C1 segment of cervical spinal cord (tissue), 14 donors: ENCODE measurements at places on chromosomes 13 and 19.
A peak's percentile ranks its signal among the peaks of the same experiment; 100 is the strongest.

DNA sequence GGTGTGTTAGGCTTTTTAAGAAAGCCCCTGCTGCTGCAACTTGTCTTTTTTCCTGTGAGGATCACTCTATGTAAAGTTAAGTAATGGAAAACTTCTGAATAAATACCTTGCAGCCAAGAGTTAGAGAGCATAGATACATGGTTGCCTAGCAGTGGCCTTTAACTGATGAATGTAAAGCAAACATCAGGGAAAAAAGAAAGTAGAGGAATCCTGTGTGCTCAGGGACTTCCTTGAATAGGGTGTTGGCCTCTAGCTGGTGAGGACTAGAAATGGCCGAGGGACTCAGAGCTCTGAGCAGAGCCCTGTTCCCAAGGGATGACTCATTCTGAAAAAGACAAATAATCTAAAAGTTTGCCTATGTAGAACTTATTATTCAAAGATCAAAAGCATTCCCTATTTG, 135.7 kb downstream of the MIPEP start:
- DNase-seq = no peak

GRCh38 chr19:38974624-38975213, 823 bp downstream of the FBXO17 start:
- no peak for DNase-seq

DNA sequence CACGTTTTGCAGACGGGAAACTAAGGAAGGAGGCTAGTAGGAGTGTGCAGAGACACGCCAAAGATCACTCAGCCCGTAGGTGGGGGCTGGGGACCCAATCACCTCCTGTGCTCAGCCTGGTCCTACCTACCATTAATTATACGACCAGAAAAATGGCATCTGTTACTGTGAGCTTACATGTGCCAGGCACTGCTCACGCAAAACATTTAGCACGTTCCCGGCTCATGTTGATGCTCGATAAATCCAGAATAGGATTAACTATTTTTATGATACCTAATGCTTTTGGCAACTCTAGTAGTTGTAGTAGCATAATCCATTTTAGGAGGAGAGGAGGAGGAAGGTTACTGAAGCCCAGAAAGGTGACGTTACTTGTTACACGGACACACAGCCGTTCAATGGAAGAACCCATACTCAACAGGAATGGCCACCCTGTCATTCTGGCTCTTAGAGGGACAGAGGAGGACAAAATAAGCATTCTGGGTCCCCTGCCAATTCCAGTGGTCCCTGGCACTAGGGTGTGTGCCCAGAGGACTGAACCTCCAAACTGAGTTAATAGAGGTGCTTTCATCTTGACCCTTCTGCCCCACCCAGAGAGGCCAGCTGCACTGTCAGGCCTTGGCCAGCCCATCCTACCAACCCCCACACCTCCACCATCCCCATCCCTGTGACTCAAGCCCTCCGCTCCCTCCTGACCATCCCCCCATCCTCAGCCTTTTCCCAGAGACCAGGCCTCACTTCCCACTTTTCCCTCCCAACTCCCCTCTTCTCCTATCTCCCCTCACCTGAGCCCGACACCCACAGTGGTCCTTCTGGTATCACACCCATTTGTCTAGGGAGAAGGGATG, 5.0 kb upstream of the EML2 start:
- DNase-seq = peak; percentile 51

DNA sequence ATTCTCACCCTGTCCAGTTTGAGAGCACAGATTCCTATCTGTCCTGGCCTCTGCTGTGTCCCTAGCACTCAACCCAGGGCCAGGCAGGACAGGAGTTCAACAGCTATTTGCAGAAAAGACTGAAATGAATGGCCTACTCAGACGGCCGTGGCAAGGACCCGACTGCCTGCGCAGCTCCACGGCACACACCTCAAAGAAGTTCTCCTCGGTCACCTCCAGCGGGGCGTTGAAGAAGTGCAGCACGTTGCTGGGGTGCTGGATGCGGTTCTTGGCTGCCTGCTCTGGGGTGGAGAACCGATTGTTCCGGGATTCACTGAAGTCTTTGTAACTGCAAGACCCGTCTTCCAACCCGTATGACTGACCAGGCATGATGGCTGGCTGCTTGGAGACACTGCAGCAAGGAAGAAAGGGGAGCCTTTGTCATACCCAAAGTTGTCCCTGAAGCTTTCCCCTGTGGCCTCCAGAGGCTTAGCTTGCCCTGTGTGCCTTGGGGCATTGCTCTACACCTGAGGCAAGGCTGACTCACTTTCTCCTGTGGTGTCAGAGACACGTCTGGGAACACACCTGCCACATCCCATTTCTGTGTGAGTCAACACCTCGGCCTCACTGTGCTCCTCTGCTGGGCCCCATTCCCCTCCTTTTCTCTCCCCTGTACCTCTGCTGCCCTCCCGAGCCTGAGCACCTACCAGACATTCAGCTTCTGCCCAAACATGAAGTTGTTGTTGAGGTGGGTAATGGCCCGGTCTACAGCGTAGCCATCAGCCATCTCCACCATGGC, 6.8 kb upstream of the ECH1 start:
- no peak for DNase-seq

DNA sequence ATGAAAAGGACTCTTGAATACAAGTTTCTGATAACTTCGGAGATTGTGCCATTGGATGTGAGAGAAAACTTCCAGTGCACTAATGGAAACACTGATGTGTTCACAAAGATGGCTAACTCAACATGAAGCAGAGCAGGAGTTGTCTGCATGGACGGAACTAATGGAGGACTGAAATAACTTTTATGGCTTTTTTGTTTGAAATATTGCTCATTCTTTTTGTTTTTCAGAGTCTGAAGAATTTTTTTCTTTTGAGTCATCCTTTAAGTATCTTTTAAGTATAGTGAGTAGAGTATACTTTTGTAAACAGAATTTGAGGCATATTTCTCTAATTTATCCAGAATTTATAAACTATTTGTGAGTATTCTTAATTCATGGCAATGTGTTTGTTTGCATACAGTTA, 25.7 kb downstream of the CRYL1 start:
- DNase-seq = no peak

DNA sequence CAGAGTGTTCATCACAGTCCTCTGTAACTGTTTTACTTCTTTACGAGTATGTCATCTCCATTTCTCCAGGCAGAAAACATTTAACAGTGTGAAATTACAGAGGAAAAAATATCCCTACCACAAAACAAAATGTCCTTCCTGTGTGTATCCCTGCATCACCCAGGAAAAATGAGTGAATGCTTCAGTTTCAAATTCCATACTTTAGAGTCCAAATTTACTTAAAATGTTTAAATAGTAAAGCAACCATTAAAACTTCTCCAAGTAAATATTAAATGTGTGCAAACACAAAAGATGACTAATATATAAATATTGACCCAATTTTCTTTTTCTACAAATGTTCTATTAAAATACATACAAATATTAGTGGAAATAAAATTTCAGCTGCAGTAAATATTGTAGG, 1016.6 kb upstream of the PCDH20 start:
- no peak for DNase-seq

GRCh38 chr13:33487575-33488243, 202.2 kb upstream of the STARD13 start:
- no peak for DNase-seq

- DNase-seq = no peak
These were observed 1419.4 kb upstream of the SPRY2 start for GRCh38 chr13:81760316-81760715.

DNA sequence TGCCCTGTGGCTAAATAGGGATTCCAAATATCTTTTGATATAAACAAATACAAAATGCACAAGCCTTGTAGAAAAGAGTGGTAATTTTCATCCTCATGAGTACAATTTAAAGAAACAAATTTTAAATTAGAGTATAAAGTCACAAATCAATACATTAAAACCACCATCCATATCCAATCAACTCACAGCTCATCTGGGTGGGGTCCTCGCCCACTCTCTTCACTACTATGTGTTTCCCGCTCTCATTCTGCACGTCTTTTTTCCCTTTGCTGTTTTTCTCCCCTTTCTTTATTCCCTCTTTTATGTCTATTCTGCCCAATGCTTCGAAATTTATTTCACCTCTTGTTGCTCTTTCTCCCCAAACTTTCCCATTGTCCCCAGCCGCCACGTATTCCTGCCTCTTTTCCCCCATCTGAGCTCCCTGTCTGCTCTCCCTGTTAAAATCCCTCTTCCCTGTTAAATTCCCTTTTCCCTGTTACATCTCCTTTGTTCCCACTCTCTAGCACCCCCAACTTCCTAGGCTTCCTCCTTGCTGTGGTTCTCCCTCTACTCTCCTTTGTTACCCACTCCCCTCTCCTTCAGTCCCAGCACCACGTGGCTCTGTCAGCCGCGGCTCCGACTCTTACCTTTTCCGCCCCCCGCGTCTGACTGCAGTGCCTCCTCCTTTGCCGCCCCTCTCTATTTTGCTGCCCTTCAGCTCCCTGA, 1.3 kb downstream of the ZNF616 start:
- no peak for DNase-seq

DNA sequence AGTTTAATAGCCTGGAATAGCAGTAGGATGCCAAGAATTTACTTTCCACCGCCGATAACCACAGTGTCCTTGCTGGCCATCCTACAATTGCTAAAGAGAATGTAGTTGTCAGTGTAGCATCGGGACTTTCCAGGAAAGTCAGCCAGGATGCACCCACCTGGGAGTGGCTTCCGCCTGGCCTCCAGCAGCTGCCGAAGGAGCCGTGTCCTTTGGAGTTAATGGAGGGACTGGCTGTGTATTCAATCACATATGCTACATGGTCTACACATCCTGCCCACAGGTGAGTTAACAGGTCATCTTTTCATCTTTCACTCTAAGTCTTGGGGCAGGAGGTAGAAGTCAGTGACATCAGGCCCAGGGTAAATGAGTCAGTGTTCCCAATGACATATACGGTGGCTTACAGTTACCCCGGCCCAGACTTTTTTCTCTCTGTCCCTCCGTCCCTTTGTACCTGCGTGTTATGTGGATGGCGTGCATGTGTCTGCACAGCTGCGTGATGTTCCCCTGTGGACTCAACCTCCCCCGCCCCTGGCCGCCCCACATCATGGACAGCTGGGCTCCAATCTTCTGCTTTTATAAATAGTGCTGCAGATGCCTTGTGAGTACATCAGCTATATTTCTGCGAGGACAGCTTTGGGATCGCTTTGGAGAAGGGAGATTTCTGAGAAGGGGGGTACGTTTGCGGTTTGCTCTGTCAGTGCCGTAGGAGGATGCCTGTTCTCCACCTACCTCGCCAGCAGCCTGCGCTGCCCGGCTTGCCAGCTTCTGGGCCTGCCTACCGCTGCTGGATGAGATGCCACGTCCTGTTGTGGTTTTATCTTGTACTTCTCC, 63.1 kb downstream of the ATP11A start:
- DNase-seq = peak; percentile 24

DNA sequence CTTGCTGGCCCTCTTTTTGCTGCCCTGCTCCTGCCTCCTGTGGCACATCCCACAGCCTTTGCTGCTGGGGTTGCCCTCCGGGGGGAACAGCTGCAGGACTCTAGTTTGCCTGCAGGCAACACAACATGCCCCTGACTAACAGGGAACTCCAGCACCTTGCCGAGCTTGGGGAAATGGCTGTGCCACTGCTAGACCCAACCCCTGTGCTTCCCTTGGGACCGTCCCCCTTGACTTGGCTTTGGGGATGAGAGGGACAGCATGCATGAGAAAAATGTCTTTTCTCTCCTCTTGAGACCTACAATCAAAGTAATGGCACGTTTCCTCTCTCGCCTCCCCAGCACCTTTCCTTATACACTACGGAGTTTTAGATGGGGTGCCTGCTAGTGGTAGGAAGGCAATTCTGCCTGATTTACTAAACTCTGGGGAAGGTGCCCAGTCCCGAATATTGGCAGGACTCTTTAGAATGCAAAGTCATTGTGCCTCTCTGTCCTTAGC, 12.4 kb upstream of the VWA8 start:
- DNase-seq = no peak

- DNase-seq = no peak
These were observed 78.2 kb downstream of the RASA3 start for GRCh38 chr13:114054264-114054663.

DNA sequence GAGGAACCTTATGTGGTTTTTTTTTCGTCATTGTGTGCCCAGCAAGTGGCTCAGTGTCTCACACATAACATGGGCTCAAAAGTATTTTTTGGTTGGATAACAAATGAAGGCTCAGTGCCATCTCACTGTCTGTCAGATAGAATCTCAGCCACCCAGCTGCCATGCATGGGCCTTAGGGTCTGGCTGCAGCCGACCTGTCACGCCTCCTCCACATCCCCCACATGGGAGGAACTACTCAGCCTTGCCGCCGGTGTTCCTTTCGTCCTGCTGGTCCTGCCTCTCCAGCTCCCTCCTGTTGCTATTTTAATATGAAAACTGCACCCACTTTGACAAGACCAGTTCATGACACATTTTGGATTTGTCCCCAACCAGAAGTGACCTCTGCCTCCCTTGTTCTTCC, 121.2 kb downstream of the SHISA2 start:
- DNase-seq = no peak

GRCh38 chr19:13118424-13119193, 545 bp downstream of the NACC1 start:
- no peak for DNase-seq

DNA sequence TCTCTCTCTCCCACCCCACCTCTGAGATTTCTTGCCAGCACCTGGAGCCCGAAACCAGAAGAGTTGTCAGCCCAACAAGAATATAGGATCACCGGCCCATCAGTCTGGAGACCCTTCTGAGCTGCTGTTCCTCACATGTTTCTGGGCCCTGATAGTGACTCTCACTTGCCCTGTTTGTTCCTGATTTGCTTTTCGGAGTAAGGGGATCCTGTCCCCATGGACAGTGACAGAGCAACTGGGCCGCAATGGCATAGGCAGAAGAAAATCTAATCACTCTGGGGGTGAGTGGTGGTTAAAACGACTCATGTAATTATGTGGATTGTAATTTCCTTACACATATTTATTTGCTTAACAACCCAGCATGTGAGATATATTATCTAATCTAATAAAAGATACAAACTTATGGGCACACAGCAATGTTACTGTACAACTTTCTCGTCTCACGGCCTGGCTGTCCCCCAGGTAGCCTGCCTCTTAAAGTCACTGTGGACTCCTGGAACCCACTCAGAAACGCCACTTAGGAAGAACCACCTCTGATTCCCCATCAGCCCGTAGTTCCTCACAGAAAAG, 663 bp upstream of the SMAD9 start:
- DNase-seq = no peak

GRCh38 chr19:29568036-29569025, 37.8 kb upstream of the POP4 start:
- peak; percentile 3 for DNase-seq

- no peak for DNase-seq
These were observed 9.7 kb downstream of the BCKDHA start for GRCh38 chr19:41407271-41407670.
